Effector memory CD4-positive, alpha-beta T cell (primary cell): ENCODE measurements at places on chromosomes 7 and 10.

DNA sequence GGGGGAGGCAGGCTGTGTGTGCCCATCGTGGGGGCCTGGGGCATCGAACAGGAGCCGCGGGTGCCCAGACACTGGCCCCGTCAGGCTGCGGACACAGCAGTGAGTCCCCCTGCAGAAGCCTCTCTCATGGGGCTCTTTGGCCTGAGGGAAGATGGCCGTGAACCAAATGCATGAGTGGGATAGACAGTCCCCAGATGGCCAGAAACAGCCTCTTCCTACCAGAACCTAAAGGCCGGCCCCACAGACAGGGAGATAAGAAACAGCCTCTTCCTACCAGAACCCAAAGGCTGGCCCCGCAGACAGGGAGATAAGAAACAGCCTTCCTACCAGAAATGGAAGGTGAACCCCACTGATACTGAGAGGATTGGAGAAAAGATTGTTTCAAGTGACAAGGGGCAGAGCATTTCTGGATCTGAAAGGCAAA is 16.6 kb downstream of the IDI2 start:
- DNase-seq, result no peak

DNA sequence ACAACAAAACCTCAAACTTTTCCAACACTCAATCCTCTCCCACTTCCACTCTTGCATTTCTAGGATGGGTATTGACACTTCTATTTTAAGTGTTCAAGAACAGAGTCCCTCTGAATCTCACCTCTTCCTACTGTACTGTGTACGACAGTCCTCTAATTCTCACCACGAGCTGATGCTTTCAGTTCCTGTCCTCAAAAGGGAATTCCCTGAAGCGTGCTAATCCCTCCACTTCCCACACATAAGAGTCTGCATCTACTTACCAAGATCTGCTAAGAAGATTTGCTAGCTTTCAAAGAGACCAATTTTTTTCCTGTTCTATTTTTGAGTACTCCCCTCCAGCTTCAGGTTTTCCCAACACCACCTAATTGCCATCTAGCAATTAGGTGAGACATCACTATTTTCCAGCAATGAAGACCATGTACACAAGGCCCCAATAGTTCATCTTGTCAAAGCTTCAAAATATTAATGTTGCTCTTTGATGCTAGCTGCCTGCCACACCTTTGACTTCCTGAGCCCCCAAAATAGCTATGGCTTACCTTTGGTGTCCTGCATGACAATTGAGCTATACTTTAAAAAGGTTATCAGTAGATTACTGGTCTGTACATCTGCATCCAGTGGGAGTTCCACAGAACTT is 54.4 kb downstream of the ARMH3 start:
- DNase-seq, result no peak

GRCh38 chr7:92988051-92988450 is 129.7 kb downstream of the SAMD9 start:
- no peak for DNase-seq

GRCh38 chr10:110219884-110220283 is 12.5 kb downstream of the MXI1 start:
- DNase-seq, result no peak

DNA sequence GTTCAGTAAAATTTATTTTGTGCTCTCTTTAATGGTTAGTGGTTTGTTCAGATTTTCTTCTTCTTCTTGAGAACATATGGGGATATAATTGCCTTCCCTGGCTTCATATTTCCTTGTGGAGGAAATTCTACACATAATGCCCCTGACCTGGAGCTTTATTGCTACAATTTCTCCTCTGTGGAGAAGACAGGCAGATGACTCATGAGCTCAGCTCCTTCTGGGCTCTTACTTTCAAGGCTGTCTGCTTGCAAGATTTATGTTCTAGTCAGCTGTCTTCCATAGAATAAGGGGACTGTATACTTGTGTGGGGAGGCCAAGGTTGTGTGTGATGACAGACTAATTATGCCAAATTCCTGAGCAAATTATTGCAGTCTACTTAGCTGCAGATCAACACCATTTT is 1.6 kb downstream of the LRRD1 start:
- DNase-seq, result no peak

DNA sequence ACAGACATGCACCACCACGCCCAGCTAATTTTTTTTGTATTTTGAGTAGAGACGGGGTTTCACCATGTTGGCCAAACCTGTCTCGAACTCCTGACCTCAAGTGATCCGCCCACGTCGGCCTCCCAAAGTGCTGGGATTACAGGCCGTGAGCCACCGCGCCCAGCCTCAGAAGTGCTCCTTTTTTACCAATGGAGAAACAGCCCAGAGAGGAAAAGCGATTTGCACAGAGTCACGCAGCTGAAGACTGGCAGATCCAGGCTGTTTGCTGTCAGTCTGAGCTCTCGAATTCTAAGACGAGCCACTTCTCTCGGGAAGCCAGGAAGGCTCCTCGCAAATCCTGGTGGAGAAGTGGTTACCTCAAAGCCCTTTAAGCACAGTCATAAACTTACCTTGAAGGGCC is 57.4 kb upstream of the SDK1 start:
- DNase-seq, result no peak

DNA sequence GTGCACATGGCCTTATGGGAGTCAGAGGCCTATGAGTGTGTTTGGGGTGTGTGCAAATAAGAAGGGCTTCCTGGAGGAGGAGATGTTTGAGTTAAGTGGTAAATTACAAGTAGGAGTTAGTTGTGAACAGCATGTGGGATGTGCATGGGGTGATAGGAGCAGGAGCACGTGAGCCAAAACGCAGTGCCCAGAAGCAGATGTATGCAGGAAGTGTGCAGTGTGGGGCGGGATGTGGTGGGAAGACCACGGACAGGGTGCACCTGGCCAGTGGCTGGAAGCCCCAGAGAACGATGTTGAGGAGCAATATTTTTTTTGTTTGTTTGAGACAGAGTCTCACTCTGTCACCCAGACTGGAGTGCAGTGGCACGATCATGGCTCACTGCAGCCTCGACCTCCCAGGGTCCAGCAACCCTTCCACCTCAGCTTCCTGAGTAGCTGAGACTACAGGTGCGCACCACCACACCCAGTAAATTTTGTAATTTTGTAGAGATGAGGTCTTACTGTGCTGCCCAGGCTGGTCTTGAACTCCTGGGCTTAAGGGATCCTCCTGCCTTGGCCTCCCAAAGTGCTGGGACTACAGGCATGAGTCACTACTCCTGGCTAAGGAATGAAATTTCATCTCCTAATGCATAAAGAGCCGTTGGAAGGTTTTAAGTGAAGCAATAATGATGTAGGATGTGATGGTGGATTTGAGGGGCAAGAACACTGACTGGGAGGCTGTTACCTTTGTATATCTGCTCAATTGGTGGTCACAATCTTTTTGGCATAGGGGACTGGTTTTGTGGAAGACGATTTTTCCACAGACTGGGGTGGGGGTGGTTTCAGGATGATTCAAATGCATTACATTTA is 78.4 kb downstream of the LYZL2 start:
- DNase-seq, result no peak

DNA sequence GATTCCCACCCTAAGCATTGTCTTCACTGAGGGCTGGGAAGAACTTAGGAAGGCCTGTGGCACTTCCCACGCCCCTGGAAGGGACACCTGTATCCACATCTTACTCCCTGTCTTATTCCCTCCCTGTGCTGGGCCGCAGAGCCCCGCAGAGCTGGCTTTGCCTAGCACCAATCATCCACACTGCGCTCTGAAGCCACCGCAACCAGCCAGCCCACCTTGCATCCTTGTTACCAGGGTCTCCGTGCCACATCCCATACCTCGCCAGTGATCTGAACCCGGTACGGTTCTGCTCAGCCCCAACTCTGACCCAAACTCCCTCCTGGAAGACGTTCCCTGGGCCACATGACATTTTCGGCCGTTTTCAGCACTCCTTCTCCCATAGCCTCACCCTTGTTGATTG is 101.4 kb upstream of the PITRM1 start:
- DNase-seq, result no peak

- DNase-seq, result no peak
These were observed 9.4 kb upstream of the CRTAC1 start for GRCh38 chr10:98039690-98040381.

GRCh38 chr10:31507427-31507826 is 188.4 kb downstream of the ZEB1 start:
- DNase-seq, result no peak

DNA sequence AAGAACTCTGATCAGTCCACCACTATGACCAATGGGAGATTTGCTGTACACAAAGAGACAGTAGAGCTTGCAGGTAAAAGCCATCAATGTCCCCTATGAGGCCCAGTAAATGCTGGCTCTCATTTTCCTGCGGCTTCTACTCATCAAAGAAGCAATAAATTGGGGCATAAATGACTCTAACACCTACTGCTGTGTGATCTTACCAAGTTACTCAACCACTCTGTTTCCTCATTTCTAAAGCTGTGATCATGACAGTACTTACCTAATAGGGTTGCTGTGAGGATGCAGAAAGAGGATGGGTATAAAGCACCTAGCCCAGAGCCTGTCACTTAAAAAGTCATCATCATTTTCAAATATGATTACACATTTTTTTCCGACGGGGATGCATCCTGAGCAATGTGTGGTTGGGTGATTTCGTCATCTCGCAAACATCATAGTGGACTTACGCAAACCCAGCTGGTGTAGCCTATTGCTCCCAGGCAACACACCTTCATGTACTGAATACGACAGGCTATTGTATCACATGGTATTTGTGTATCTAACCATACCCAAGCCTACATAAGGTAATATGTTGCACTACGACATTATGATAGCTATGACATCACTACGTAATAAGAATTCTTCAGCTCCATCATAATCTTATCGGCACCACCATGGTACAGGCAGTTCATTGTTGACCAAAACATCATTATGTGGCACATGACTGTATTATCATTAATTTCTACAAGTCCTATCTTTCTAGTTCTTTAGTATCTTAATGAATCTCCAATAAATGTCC is 7.1 kb upstream of the MGMT start:
- DNase-seq, result no peak

GRCh38 chr7:106870983-106871410 is 5.9 kb downstream of the PIK3CG start:
- DNase-seq, result no peak

DNA sequence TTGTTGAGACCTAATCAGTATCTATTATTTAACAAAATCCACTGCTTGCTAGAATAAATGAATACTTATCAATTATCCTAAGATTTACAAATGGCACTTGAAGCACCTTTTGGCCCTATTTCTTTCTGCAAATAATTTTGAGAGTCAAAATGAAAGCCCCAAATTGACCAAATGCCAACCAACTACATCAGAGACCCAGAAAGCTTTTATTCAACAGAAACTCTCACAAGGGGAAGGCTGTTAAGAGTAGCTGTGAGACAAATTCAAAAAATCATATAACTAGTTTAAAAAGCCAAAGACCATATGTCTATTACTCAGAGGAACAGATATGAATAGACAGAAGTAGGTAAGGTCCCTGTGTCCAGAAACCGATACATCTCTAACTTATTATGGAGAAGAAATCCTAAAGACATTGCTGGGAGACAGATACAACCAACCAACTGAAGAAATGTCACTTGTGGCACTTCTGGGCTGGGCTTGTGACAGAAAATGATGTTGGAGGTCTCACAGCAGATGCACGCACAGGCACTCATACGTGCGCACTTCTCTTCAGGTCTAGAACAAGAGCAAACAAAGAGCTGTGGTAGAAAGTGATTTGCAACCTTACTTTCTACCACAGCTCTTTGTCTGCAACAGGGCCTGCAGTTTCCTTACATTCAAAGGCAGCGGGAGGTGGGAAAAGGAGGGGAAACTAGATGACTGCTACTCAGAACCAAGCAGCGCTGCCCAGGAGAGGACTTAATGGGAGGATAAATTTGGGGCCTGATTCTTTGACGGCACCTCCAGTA is 58.6 kb upstream of the KCNIP2 start:
- DNase-seq, result no peak

- DNase-seq, result no peak
These were observed 158.0 kb downstream of the C7orf25 start for GRCh38 chr7:42753811-42754363.

DNA sequence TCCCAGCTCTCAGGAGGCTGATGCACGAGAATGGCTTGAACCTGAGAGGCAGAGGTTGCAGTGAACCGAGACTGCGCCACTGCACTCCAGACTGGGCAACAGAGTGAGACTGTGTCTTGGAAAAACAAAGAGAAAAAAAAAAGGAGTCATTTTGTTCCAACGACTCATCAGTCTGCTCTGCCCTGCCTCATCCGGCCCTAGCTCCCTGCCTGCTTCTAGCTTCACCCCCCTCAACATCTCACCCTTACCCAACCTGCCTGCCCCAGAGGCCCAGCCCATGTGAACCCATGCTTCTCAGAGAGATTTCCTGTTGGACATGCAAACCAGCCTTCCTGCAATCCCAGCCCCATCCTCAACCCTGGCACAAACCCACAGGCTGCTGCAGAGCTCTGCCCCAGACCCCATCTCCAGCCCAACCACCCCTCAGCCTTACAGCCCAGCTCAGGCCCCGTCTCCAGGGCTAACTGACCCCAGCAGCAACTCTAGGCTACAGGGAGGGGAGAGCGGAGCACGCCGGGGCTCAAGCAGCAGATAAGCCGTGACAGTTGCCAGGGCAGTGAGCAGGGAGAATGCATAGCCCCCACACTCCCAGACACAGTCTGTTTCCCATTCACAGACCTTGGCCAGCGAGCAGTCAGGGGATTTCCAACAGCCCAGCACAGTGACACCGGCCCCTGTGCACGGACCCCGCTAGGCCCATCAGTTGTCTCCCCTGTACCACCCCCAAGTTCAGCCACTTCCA is 86.0 kb upstream of the KCTD7 start:
- DNase-seq, result no peak

- DNase-seq, result no peak
These were observed 17.0 kb downstream of the STAM start for GRCh38 chr10:17660921-17661320.

DNA sequence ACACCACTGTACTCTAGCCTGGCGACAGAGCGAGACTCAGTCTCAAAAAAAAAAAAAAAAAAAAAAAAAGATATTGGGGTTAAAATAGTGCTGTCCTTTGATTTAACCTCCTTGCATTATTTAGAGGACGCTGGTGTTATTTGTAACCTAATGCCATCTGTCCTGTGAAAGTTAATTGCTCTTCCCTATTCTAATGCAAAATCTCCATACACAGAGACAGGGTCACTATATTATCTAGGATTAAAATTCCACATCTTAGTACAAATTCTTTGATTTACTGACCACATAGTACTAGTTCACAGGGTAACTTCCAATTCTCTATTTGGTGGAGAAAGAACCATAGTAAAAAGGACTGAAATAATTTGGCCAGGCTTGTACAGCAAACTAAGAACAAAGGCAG is 184.2 kb upstream of the STEAP4 start:
- no peak for DNase-seq

- no peak for DNase-seq
These were observed 85.0 kb downstream of the KMT2E start for GRCh38 chr7:105098863-105099515.

DNA sequence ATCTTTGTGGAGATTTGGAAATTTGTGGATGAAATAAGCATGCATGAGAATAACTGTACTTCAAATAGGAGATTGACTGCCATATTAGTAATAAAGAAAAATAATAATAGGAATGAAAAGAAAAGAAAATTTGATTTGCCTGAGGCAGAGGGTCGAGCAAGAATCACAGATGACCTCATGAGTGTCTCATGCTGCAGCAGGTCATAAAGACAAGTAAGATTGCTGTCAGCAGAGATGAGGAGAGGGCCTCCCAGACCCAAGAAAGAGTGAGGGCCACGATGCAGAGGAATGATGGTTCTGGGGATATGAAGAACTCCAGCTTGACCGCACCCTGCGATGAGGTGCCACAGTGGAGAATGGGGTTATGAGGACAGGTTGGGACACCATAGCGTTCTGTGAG is 39.2 kb downstream of the TOMM7 start:
- no peak for DNase-seq
